ENCODE measurements at places on chromosomes 12 and 14.

DNA sequence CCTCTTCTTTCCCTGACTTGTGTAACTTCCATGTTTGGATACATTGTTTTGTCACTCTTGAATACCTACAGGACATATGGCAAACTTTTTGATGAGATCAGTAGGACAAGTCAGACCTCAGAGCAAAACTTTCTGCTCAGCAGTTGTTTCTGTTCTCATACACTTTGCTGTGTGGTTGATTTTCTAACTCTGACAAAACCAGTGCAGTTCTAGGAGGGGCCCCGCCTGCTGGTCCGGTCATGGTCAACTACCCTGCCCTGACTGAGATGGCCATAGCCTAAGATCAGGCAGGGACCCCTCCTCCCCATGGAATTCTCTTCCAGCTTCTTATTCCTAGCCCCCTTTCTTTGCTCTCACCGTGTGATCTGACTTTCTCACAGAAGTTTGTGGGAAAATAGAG is 92.8 kb downstream of the OTOGL start:
- no peak for DNase-seq

DNA sequence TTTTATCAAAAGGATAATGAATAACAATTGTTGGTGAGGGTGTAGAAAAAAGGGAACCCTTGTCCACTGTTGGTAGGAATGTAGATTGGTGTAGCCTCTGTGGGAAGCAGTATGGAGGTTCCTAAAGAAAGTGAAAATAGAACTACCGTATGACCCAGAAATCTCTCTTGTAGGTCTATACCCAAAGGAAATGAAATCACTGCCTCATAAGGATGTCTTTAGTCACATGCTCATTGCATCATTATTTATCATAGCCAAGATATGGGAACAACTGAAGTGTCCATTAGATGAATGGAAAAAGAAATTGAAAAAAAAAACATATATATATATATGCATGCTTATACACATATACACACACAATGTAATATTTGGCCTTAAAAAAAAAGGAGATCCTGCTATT is 158.8 kb upstream of the NPAS3 start:
- peak; percentile 3 for DNase-seq

DNA sequence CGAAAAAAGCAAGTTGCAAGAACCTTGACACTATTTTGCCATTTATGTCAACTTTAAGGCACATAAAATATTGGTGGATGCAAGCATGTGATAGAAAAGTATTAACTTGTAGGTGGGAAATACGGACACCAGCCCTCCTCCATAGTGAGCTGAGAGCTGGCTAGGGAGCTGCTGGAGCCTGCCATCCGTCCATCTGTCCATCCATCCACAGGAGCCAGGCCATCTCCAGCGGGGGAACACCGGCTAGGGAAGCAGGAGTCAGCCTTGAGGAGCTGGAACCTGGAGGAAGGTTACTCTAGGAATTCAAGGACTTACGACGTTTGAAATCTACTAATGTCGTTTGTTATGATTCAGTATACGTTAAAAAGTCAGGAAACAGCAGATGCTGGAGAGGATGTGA is 120.7 kb upstream of the C14orf180 start:
- DNase-seq = no peak

GRCh38 chr14:99522457-99522891 is 41.3 kb downstream of the CCNK start:
- peak; percentile 63 for DNase-seq

GRCh38 chr14:95143808-95144620 is 13.3 kb downstream of the DICER1 start:
- no peak for DNase-seq

Measured in foreskin fibroblast (primary cell).